ENCODE measurements at places on chromosomes 12 and 14.

DNA sequence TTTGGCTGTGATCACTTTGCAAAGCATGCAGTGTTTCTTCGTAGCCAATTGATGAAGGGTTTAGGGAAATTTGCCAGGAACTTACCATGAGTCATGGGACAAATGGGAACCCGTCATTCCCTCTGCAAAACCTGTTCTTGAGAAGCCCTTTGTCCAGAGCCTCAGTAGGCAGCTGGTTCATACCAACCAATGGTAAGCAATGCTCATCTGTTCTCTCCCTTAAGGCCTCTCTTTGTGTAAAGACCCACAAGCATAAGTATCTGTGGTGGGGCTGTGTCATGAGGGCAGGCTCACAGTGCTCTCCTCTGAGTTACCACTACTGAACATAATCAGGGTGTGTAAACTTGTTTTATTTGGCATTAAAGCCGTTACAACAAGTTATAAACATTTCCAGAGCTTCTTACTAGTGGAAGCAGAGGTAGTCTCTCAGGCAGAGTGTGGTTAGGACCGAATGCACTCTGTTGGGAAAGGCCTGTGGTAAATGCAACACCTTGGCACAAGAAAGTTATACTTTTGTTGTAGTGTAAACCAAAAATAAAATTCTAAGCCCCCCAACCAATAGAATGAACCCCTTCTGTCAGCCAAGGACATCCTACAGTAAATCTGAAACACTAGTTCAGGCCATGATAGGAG is 119.8 kb downstream of the SINHCAF start:
- DNase-seq, result peak; percentile 71

DNA sequence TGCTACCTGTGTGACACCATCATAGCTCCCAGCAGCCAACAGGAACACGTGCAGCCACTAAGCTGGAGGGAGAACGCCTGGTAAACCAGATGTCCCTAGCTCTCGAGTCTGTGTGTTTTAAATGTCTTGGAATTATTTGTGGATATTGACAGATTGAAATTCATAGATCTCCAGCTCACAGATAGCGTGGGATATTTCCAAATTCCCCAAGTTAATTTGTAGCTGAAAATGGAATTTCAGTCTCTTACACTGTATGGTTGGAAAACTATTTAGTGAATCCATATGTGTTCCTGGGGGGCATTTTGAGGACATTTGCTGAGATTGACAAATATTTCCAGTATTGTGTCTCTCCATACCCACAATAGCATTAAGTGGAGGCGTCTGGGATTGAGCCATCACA is 618.6 kb upstream of the TMEM132C start:
- no peak for DNase-seq

DNA sequence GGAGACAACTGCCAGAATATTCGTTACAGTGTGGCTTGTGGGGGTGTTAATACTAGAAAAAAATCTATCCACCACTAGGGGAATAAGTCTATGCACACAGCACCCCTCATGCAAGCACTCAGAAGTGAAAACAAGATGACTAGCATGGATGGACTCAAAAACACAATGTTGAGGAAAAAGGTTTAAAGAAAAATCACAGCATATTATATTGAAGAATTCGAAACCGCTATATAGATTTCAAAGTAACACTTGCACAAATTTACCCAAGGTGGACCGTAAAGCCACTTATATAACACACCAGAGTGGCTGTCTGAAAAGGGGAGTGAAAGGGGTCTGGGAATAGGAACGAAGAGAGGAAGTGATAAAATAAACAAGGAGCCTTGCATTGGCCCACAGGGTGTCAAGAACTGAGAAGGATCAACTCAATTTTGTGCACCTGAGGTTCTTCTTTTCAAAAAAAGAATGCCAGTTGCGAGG is 544 bp downstream of the ABCD4 start:
- DNase-seq, result peak; percentile 58

DNA sequence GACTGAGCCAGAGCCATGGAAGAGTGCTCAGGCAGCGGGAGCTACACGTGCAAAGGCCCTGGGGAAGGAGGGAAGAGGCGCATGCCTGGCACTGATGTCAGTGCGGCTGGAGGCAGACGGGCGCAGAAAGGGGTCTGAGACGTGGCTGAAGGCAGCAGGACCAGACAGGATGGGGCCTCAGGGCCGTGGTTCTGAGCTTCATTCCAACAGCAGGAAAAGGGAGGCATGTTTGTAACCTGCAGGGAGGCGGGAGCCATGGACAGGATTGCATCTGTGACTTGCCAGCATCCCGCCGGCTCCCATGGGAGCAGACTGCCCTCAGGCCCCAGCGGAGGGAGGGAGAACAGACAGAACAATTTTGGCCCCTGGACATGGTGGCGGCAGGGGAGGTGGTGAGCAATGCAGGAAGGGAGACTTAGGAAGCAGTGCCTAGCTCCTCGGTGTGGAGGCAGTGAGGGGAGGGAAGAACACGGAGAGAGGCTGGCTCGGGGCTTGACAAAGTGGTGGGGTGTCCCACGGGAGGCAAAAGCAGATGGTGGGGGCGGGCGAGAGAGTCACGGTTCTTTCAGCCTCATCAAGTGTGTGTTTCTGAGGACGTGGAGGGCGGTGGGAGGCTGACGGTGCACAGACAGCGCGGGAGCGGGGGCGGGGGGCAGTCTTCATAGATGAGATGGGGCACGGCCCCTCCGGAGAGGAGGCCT is 33.3 kb upstream of the INF2 start:
- no peak for DNase-seq

DNA sequence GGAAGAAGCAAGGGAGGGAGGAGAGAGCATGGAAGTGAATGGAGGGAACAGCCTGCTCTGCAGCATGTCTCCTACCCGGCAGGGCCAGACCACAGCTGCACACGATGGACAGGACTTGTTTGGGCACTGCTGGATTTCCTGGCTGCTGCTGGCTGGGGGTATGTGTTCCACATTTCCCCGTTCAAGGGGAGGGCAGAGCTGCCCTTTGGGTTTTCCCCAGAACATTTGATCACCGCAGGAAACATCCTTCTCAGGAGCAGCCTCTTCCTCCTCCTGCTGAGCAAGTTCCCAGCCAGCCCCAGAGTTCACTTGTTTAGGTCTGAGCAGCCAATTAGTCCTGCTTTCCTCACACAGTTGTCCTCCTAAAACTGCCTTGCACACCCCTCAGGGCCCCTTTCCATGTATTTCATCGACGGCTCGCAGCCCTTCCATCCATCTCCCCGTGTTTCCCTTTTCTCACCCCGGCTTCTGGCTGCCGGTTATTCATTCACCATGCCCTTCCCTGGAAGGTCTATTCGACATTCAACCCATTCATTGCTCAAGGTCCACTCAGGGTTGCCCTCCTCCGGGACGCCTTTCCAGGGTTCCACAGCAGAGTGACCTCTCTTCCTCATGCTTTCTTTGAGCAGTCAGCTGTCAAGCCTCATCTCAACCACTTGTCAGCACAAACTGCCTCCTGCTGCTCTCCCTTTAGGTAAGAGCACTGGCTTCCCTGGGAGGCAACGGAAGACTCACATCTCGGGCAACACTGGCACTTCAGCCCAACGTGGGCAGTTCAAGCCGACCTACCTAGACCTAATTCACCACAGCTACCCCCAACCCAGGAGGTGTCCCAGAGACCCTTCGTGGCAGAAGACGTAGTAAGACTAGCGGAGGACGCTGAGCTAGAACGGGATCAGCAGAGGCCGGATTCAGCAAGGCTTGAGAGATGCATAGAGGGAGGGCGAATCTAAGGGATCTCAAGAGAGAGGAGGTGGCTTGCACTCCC is 20.1 kb upstream of the ANO2 start:
- peak; percentile 64 for DNase-seq

GRCh38 chr12:19450362-19450761 is 11.1 kb downstream of the AEBP2 start:
- no peak for DNase-seq

DNA sequence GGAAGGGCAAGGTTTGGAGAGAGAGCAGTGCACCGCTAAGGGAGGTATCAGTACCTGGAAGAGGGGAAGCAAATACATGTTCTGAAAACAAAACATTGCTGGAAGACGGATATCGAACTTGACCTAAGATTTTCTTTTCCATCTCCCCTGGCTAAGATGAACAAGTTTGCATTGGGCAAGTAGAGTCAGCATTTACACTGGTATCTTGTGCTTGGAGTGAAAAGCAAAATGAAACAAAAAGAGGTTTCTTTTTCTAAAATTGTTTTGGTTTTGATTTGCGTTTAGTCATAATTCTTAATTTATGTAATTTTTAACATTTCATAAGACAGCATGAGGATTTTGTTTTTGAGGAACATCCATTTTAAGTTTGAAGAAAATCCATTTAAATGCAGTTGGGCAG is 881.6 kb downstream of the NRXN3 start:
- DNase-seq, result no peak

GRCh38 chr12:51017452-51017851 is 8.7 kb downstream of the SLC11A2 start:
- no peak for DNase-seq

DNA sequence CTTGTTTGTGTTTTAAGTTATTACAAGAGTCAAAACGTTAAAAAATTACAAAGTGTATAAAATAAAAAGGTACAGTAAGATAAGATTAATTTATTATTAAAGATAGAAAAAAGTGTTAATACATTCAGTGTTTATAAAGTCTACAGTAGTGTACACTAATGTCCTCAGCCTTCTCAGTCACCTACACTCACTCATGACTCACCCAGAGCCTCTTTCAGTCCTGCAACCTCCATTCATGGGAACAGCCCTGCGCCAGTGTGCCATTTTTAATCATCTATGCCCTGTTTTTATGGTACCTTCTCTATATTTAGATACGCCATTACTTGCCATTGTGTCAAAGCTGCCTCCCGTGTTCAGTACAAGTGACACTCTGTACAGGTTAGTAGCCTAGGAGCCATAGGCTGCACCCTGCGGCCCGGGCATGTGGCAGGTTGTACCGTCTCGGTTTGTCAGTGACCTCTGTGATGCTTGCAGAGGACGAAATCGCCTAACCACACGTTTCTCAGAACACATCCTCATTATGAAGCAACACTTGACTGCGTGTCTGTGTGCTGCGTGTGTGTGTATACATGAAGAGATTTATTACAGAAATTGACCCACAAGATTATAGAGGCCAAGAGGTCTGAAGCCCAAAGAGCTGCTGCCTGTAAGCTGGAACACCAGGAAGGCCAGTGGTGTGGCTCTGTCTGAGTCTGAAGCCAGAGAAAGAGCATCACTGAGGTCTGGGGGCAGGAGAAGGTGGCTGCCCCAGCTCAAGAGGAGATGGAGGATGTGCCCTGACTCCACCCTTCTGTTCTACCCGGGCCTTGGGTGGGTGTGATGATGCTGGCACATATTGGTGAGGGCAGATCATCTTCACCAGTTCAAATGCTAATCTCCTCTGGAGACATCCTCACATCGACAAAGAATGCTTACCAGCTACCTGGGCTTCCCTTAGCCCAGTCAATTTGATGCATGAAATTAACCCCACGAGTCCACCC is 116.6 kb upstream of the C14orf180 start:
- no peak for DNase-seq

DNA sequence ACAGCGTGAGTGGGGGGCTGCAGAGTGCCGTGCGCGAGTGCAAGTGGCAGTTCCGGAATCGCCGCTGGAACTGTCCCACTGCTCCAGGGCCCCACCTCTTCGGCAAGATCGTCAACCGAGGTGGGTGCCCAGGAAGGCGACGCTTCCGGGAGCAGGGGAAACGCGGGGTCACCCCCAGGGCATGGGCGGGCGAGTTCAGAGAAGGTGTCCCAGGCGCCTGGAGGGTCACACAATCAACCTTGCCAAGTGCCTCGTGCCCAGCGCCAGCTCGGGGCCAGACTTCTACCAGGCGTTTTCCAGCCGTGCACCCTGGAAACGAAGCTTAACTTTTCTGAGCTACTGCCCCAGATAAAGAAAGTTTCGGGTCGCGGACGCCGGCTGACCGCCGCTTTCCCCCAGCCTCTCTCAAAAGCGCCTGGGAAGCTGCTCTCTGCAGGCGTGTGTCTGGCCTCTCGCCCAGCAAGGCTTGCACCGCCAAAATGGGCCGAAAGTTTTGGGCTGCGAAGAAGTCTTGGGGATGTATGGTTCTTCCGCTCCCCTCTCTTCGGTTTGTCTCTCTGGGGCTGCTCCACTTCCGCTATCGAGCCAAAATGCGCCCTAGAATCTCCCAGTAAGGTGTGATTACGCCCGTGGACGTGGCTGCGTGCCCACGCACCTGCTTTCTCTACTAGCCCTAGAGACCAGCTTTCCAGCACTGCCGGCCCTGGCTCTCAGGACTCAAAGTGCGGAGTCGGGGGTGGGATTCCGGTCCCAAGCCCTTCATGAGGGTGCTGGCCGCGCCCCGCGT is 1.7 kb downstream of the WNT1 start:
- DNase-seq, result no peak

- DNase-seq, result no peak
Measured at GRCh38 chr12:86724716-86725115, 468.5 kb upstream of the MGAT4C start.

DNA sequence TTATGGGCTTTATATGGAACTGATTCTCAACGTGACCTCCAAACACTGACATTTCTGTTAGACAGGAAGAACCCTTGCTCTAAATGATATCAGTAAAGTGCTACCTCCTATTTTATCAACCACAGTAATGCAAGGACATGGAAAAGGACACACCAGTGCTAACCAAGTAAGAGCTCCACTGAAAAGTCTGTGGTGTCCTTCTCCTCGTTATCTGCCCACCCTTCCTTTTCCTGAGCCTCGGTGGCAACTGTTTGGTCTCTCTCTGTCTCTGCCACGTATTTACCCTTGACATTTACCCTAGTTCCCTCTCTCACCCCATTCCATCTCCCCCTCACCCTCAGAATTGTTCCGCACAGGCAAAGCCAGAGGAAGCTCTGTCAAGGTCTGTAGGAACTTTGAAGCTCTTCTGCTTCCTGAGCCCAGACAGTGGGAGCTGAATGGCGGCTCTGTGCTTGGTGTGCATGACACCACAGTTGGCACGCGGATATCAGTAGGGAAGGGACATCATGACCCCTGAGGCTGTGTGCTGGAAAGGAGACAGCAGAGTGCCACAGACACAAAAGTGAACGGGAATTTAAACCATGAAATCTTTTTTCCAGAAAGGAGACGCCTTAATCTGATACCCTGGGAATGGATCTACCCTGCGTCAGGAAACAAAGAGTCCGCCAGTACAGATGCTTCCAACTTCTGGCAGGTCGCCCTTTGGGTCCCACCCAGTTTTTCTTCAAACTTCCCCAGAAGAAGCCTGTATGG is 50.8 kb downstream of the NTN4 start:
- DNase-seq, result peak; percentile 65

DNA sequence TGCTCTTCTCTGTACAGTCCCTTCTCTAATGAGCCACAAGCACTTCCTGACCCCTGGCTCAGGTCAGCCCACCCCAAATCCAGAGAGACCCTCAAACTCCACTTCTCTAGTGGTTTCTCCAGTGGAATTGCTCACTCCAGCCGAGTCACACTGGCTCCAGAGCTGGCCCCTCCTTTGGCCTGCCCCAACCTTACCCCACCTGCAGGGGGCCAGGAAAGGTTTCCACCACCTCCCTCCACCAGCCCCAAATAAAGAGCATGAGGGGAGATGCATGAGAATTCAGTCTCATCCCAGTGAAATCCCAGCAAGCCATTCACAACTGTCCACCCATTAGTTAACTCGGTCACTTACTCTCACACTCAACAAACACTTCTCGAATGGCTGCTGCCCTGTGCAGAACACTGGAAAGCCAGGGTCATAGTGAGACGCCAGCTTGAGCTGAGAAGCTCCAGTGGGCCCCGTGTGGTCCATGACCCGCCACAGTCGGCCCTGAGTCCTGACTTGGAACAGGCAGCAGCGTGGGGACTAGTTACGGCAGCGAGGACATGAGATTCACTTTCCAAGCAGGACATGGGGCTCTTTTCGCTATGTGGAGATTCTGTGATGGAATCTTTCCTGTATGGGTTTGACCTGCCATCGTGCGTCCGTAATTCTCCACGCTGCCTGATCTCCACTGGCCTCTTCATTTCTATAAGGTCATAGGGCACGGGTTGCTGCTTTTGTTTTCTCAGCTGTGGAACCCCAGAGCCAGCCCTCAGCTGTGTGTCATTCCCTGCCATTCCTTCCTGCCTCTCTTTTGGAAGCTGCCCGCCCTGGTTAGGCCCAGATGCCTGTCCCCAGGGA is 44.2 kb downstream of the SLC6A12 start:
- peak; percentile 89 for DNase-seq

Measured in lung microvascular endothelial cell (primary cell).